ENCODE measurements at places on chromosomes 2 and 18.

GRCh38 chr2:121162893-121163292 is 122.1 kb downstream of the TFCP2L1 start:
- no peak for DNase-seq

GRCh38 chr2:135620198-135620597 is 88.9 kb downstream of the R3HDM1 start:
- no peak for DNase-seq

- no peak for DNase-seq
Measured at GRCh38 chr2:197929008-197929885, 124.9 kb downstream of the PLCL1 start.

DNA sequence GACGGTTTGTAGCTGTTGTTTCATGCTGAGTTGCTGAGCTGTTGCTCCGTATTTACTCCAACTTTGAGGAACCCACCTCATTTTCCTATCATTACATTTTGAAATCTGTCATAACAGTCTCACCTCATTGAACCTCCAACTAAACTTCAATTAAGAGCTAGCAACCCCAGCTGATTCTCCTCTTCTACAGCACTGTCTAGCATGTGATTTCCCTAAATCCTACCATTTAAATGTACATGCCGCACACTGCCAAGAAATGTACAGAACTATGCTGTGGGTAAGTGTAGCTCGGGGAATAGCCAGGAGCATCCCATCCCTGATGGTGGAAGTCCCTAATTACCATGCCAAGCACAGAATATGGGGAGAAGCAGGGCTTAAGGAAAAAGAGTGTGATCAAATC is 299.9 kb downstream of the AFF3 start:
- DNase-seq = no peak

DNA sequence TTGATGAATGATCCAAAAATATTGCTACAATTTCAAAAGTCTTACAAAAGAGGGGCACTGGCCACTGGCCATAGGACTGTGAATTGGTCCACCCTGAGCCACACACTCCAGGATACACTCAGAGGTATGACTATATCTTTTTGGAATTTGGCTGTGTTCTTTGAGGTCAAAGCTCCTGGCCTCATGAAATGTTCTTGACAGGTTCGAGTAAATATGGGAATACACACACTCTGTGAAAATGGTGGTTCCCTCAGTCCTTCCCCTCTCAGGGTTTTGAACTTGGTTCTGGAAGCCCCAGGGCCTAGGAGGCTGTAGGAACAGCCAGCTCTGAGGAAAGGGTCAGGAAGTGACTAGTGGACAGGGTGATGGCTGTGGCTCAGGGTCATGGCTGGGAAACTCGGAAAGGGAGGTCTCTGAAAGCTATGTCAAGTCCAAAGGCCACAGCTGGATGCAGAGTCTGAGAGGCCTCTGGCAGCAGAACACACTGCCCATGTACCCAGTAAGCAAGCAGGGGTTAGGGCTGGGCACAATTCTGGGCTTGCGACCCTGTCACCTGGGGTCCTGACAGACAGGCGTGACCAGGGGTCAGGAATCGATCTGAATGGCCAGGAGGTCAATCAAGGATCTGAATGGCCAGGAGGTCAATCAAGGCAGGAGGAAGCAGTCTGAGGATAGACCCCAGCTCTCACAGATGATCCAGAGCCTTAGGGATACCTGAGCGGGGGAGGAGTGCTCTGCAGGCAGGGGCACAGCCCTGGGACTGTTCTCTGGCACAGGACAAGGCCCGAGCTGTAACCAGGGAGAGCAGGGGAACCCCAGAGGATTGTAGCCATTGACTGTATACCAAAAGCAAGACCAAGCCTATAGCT is 223.4 kb upstream of the SMAD2 start:
- no peak for DNase-seq

GRCh38 chr2:221501210-221501882 is 70.8 kb downstream of the EPHA4 start:
- no peak for DNase-seq

DNA sequence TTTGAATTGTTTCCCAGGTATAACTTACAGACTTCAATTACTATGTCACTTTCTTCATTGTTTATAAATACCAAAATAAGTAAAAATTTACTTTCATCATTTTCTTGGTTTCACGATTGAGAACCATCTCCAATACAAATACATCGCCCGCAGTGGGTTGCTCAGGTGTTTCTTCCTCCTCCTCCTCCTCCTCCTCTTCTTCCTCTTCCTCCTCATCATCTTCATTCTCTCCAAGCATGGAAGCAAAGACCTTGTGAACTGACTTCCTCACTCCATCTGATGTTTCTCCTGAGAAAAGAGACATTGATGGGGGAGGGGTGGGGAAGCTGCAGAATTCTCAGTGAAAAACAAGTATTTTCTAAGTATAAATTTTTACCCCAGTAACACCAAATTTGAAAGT is 6.6 kb downstream of the GTF3C3 start:
- DNase-seq = no peak

DNA sequence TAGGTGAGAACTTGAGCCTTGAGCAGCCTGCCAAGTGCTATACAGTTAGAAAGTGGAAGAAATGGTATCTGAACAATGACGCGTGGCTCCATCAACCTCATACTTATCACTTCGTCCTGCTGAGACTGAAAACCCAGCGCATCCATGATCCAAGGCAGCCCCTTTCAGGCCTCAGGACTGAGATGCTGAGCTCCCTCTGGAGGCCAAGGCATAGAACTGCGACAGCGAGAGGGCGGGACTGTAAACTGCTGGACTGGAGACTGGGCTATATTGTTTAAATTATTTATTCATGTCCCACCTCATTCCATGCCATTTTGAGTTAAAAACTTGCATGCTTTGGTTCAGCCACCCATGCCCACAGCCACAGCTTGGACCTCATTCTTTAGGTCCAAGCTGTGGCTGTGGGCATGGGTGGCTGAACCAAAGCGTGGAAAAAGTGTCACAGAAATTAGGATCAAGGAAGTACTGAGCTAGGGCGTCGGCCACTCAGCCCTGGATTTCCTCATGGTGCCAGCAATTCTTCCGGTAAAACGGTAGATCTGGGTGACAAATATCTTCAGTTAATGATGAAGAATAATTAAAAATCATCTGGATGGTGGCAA is 195.5 kb downstream of the L3MBTL4 start:
- DNase-seq = peak; percentile 38

DNA sequence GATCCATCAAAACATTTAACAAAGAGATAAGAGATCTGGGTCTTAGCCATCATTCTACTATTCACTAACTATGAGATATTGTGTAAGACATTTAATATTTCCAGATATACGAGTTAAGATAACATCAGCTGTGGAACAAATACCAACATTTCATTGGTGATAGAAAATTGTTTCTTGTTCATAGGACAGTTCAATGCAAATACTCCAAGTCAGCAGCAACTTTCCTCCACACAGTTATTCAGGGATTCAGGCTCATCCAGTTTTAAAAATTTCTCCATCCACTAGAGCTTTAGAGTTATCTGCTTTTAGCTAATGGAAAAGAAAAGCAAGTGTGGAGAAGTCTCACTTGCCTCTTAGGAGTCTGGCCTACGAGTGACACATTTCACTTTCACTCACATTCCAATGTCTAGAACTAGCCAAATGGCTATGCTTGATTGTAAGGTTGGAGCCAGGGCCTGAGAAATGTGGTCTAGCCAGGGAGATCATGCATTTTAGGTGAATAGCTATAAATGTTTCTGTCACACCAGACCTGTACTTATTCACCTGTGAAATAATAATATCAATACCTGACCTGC is 119.3 kb upstream of the MAPRE2 start:
- DNase-seq = no peak

- no peak for DNase-seq
Measured at GRCh38 chr2:202290970-202291369, 25.4 kb downstream of the NOP58 start.

GRCh38 chr2:109021895-109022300 is 32.9 kb upstream of the EDAR start:
- no peak for DNase-seq

GRCh38 chr2:217947383-217948350 is 55.1 kb downstream of the TNS1 start:
- DNase-seq = no peak

DNA sequence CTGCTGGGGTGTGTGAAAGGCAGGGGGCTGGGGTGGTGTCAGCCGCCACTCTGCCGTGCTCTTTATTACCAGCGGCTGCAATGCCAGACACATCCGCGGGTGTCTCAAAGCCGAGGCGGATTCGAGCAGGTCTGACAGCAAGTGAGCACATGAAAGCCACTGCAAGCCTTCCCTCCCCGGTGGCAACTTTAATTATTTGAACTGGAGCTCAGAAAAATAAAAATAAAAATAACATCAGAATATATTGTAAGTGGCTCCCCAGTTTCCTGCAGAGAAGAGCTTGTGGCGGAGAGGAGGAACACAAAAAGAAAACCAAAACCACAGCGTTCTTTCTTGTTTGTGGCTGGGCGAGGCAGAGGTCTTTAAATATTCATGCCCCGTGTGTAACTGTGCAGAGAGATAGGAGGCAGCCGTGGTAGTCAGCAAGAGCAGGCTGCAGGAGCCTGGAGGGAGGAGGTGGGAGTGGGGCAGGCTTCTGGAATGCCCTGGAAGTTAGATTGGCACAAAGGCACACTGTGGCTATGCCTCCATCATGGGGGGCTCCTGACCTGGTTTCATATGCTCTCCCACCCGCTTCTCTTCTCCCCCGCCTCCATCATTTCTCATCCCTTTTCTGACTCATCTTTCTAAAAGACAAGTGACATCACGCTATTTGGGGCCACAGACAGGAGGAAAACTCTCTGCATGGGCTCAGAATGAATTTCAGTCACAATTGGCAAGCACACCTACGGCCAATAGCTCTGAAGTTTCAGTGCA is 199.8 kb downstream of the CLIP4 start:
- DNase-seq = no peak

Data from renal pelvis (tissue), 12 donors.